ENCODE measurements at places on chromosomes 3 and 15.
A peak's percentile ranks its signal among the peaks of the same experiment; 100 is the strongest.

GRCh38 chr3:126621171-126621570 is 33.8 kb downstream of the TXNRD3 start:
- DNase-seq = no peak

DNA sequence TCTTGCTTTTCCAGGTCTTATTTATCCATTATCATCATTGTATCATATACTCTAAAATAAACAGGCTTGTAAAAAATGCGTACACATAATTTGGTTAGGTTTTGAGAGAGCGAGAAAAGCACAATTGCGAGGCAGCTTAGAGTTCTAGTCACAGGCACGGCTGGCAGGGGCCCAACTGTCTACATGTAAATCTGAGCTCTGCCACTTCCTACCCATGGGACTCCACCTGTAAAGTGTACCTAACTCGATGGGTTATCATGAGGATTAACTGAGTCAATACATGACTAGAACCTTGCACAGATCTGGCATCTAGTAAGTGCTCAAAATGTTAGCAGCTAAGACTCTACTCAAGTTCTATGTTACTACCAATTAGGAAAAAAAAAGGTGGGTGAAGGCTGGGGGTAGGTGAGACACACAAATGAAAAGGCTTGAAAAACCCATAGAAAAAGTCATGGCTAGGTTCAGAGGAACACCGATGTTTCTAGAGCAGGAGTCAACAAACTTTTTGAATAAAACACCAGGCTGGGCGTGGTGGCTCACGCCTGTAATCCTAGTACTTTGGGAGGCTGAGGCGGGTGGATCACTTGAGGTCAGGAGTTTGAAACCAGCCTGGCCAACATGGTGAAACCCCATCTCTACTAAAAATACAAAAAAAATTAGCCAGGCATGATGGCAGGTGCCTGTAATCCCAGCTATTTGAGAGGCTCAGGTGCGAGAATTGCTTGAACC is 36.2 kb downstream of the GLB1 start:
- DNase-seq = peak; percentile 51

DNA sequence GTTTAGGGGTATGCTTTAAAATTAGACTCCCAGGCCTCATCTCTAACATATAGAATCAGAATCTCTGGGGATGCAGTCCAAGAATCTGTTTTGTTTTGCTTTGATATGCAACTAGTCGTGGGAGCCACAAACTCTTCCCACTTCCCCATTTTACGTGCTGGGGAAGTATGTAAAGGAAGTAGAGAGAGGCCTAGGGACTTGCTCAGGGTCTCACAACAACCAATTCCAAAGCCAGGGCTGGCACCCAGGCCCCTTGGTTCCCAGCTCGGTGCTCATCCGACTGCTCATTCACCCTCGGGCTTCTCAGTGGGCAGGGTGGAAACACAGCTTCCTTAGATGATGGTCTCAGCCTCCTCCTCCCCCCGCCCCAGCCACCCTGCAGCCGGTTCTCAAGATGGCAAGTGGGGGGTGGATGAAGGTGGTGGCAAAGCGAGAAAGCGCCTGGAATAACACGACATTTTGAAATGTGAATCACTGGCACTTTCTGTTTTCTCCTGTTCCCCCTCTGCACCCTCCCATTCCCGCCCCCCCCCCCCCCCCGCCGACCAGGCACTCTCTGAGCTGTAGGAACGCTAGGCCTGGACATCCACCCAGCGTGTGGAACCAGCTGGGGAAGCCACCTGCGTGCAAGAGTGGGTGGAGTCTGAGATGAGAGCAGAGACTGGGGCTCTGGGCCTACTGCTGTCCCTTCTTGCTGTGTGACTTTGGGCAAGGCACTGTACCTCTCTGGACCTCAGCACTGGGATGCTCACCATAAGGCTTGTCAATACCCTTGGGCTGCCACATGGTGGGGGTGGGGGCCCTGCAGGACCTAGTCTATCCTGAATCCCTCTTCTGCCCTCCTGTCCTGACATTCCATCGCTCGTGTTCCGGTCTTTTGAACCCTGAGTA is 214.5 kb downstream of the RPLP1 start:
- DNase-seq = no peak

GRCh38 chr3:9808345-9809037 is 1.6 kb upstream of the TTLL3 start:
- DNase-seq = peak; percentile 43

DNA sequence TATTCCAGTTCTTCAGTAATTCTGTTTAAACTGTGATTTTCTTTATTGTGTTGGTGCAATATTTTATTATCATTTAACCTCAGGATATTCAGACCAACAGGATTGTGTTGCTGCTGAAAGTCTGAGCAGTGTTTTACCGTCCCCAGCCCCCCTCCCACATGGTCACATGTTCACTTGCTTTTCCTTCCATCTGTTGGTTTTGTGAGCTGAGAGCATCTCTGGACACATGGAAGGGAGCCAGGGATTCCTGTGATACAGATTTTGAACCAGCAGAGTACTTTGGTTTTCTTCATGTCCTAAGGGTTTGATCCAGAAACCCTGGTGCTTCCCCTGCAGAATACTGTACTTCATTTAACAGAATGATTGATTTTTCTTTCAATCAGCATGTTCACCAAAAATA is 11.9 kb downstream of the ARRDC4 start:
- no peak for DNase-seq

Measured in activated T-cell treated with anti-CD3 and anti-CD28 coated beads for 48 hours (primary cell).